Stimulated activated CD4-positive, alpha-beta T cell treated with anti-CD3 and anti-CD28 coated beads, Interleukin-12 subunit alpha, Interleukin-12 subunit beta, amount 100 ng/mL, for 4 hours (primary cell): ENCODE measurements at places on chromosomes 16 and 17.
A peak's percentile ranks its signal among the peaks of the same experiment; 100 is the strongest.

- no peak for DNase-seq
Observed at GRCh38 chr17:80585890-80586845, 41.5 kb downstream of the RPTOR start.

- no peak for DNase-seq
Observed at GRCh38 chr16:89402962-89403361, 87.4 kb downstream of the ANKRD11 start.

- DNase-seq, result no peak
Observed at GRCh38 chr16:84532291-84532724, 27.8 kb upstream of the MEAK7 start.

DNA sequence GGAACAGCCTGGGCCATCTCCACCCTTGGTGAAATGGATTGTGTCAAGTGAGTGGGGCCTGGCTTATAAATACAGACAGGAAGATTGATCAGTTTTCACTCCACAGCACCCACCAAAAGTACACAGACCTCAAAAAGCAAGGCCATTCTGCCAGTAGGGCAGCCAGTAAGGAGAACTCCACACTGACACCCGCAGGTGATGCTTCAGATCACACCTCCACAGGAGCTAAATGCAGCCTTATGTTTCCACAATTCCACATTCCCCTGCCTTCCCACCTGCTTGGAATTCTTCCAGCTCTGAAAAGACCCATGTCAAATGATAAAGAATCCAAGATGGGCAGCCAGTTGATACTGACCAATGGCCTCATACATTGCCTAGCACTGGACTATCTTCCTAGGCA is 191.1 kb downstream of the ZFHX3 start:
- no peak for DNase-seq

DNA sequence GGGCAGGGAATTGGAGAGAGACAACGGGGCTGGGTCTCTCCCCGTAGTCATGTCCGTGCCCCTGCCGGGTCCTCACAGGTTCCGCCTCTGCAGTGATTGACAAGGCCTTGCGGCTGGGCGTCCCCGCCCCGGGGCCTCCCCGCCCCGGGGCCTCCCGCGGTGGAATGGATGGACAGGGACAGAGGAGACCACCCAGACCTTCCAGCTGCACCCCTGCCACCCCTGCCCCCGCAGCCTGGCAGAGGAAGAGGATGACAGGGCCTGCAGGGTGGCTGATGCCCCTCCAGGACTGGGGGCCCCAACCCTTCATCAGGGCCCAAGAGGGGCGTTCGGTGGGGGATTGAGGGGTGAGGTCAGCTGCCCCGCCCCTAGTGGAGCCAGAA is 216.4 kb upstream of the CIBAR2 start:
- no peak for DNase-seq

DNA sequence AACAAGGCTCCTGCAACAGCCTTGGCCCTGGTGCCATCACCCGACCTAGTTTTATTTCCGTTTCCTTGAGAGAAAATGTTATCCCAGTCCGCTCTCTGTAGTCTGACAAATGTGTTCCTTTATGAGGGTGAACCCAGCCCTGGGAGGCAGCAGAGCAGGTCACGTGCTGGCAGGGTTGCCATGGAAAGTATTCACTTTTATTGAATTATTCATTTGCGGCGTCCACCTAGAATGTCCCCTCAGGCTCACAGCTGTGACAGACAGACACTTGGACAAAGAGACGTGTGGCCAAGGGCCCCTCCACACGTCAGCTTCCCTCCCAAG is 90.0 kb downstream of the WSCD1 start:
- no peak for DNase-seq

GRCh38 chr17:79046916-79047280 is 22.9 kb downstream of the C1QTNF1 start:
- no peak for DNase-seq

DNA sequence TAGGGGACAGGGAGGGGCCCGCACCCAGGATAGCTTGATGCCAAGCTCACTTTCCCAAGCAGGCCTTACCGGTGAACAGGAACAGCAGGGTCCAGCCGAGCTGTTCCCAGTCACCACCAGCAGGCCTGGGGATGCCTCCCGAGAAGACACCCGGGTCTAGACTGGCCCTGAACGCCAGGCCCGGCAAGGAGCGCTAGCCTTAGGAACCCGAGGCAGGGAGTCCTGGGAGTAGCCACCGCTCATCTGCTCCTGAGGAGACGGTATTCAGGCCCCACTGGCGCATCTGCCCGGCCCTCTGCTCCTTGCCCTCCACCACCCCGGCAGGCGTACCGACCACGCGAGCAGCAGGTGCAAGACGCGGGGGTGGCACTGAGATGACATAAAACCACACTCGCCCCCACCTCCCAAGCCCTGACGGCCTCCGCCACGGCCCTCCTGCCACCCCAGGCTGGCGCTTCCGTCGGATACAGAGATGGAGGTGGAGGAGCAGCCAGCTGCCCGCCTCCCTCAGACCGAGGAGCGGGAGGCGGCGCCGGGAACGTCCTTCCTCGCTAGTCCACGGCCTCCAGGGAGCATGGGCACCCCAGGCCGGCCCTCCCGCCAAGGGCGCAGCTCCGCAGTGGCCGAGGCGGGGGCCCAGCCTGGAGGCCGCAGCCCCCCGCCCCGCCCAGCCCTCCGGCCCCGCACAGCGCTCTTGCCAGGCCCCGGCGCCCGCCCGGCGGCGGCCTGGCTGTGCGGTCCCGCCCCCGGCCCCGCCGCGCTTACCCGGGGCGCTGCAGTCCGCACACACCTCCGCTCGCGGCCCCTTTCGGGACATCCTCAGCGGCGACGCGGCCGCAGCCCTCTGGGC is 661 bp downstream of the GIT1 start:
- peak; percentile 58 for DNase-seq

DNA sequence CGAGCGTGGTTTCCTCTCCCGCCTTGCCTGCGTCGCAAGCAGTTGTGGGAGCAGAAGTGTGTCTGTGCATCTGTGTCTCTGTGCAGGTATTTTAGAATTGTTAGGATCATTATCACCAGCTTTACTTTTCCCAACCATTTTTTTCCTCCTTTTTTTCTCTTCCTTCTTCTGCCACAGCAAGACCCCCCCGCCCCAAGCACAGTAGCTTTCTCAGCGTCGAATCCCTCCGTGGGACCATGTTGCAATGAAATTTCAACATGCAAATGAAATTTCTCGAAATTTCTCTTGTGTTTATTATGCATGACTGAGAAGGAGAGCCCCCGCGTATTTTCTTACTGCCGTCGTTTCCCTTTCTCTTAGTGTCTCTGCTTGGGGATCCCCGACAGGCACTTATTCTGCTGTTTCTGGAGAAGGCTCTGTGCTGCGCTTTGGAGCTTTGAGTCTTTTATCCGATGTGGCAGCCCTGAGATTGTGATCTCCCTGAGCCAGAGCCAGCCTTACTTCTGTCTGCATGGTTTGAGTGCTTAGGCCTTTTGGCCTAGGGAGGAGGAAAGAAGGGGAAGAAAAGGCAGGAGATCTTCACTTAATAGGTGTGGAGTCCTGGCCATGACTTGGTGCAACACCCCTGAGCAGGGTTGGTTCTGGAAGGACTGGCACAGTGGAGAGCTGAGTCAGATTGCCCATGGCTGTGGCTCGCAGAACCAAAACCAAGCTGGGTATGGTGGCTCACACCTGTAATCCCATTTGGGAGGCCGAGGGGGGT is 5.0 kb downstream of the ARMC7 start:
- no peak for DNase-seq

- no peak for DNase-seq
Observed at GRCh38 chr17:32863559-32863958, 13.4 kb downstream of the MYO1D start.

- no peak for DNase-seq
Observed at GRCh38 chr16:53071748-53072301, 17.0 kb downstream of the CHD9 start.

GRCh38 chr17:35713069-35713728 is 18.2 kb upstream of the RASL10B start:
- DNase-seq, result no peak

GRCh38 chr17:34382621-34383124 is 19.6 kb upstream of the CCL1 start:
- DNase-seq, result peak; percentile 6

DNA sequence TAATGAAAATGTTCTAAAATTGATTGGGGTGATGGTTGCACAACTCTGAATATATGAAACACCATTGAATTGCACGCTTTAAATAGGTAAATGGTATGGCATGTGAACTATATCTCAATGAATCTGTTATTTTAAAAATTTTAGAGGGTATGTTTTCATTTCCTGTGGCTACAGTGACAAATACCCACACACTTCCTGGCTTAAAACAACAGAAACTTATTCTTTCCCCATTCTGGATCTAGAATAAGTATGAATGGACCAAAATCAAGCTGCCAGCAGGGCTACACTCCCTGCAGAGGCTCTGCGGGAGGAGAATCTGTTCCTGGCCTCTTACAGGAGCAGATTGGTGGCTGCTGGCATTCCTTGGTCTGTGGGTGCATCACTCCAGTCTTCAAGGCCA is 11.3 kb upstream of the PECAM1 start:
- DNase-seq, result no peak
